ENCODE measurements at places on chromosomes 3 and 15.
A peak's percentile ranks its signal among the peaks of the same experiment; 100 is the strongest.

DNA sequence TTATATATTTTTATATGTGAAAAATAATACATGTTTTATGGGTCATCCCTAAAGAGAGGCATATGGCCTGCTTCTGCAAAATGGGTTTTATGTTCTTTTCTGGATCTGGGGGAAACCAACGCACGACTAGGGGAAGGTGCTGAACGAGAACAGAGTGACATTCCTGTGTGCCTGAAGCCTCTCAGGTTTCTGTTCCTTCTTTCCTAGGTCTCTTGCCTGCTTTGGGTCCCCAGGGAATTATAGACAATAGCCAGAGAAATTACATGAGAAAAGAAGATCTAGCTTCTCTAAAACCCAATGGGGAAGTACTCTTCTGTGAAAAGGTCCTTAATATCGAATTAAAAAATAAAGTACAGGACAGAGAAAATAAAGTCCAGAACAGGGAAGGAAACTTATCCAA, 66.5 kb downstream of the IGSF11 start:
- no peak for DNase-seq

GRCh38 chr3:100420885-100421284, 19.5 kb downstream of the LNP1 start:
- no peak for DNase-seq

DNA sequence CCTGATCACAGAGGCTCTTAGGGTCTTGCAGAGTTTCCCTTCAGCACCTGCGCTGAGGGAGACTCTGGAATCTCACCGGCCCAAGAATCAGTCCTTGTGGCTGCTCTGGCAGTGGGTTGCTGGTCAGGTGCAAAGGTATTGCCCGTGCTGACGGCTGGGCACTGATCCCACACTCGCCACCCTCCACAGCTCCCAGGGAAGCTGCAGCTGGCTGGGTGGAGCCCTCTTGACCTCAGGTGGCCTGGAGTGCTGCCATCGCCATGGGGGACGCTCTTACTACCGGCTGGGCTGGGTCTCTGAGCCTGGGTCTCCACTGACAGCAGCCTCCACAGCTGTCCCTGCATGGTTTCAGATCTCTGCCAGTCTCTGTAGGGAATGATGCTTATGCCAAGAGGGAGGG, 52.6 kb upstream of the EPHB3 start:
- no peak for DNase-seq

DNA sequence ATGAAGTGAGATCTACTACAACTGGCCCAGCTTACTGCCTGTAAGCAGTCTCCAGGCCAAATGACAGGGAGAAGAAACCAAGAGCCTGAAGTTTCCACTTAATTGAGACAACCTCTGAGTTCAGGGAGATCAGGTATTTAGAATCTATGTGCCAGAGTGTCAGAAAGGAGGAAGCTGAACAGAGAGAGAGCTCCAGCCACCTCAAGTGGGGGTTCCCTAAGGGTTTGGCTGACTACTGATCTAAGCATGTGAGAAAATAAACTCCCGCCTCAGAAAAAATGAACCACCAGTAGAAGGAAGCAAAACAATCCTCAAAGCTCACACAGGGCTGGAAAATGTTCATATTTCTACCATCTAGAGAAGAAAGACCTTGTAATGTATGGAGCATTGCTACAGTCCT, 25.0 kb downstream of the ADAM10 start:
- peak; percentile 83 for DNase-seq

- no peak for DNase-seq
Observed at GRCh38 chr15:39455471-39455991, 125.3 kb upstream of the THBS1 start.

DNA sequence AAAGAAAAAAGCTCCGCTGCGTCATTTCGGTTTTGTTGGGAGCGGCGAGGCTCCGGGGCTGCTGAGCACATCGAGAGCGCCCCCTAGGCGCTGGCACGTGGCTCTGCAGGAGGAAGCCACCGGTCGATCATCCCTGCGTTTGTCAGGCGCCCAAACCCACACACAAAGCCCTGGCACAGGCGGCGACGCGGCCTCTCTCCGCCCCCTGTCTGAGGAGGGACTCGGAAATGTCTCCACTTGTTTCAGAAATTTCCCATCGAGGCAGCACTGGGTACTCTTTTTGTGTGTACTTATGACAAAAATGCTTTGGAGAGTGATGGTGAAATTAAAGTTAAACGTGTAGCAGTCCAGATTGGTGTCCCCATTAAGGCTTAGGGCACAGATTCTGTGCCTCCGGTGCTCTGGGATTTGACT, 407.3 kb upstream of the ONECUT1 start:
- peak; percentile 82 for DNase-seq

DNA sequence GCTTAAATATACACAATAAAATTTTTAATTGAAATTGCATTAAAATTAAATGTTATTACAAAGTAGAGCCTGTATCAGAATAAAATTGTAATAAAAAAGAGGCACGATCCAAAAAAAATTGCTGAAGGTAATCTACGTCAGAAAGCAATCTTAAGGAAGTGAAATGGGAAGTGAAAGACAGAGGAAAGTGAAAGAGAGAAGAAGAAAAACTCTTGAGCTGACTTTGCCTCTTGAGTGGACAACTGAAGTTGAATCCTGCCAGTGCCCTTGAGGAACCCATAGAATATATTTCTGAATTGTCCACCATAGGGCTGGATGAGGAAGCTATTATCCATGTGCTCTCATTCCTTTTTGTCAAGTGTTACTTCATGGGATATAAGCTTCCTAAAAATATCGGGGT, 285.1 kb upstream of the STAC start:
- no peak for DNase-seq

GRCh38 chr3:31092748-31093589, 198.5 kb upstream of the GADL1 start:
- no peak for DNase-seq

DNA sequence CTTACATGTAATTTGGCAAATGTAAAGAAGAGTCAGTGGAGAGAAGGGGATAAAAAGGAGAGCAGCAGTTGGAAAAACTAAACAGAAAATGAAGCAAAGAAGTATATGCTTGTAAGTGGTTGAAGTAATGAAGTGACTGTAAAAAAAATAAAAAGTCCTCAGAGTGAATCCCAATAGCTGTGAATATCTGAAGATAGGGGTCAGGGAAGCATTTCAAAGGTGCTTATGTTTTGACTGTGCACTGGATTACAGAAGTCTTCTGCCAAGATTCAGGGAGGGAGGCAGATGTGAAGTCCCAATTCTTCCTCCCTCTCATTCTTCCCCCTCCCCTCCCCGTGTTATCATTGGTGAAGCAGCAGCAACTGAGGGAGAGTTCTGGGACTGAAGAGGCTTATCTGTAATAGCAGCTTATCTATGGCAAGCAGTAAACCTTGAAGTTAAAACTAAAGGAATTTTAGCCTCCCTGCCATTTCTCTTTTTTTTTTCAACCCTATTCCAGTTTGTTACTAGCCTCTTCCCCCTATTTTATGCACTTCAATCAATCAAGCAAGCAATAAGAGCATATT, 597.9 kb downstream of the IGSF11 start:
- DNase-seq, result no peak

- peak; percentile 40 for DNase-seq
Observed at GRCh38 chr3:172391592-172392302, 56.5 kb downstream of the GHSR start.

- no peak for DNase-seq
Observed at GRCh38 chr3:118466795-118467330, 567.8 kb downstream of the IGSF11 start.

- DNase-seq, result peak; percentile 58
Observed at GRCh38 chr3:113531826-113532697, at the start of gene SIDT1. SIDT1 (plus strand) TSS chr3:113532555; CDS start chr3:113533022, 467 bp downstream.

DNA sequence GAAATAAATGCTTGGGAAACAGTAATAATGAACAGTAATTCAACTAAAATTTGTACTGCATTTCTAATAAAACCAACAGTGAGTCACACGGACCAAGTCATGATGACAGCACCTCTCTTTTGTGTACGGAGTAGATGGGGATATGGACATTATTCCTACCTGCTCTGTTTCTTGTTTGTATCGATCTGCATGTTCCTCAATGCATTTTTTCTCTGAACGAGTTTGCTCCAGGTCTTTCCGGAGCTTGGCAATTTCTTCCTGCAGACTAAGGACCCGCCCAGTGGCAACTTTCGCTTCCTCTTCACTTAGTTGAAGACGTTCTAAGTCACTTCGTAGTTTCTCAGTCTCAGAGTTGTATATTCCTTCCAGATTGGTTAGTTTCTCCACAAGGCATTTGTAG, 74.4 kb upstream of the MYO5C start:
- DNase-seq, result no peak

DNA sequence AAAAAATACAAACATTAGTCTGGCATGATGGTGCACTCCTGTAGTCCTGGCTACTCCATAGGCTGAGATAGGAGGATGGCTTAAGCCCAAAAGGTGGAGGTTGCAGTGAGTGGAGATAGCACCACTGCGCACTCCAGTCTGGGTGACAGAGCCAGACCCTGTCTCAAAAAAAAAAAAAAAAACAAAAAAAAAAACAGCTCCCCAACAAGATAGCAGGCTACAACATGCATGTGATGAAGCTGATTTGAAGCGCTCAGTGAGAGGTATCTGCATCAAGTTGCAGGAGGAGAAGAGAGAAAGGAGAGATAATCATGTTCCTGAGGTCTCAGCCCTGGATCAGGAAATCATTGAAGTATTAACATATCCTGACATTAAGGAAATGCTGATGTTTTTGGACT, 608 bp upstream of the PPCDC start:
- no peak for DNase-seq

- DNase-seq, result no peak
Observed at GRCh38 chr15:45457220-45457619, 65.3 kb downstream of the SLC30A4 start.

DNA sequence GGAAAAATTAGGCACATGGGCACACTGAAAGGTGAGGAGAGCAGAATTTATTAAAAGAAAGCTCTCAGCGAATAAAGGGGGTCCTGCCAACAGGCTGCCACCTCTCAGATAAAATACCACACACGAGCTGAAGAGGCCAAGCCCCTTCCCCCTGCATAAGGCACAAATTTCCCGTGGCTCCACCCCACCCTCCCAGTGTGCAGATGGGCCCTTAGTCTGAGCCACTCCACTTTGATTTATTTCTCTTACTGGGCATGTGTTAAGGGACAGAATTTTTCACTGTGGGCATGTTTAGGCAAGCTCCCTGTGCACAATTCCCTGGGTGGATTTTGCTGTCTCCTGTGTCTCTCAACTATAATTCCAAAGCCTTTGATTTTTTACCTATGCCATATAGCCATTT, 409.8 kb downstream of the TBL1XR1 start:
- DNase-seq, result no peak

- DNase-seq, result no peak
Observed at GRCh38 chr15:95261546-95261945, 1030.2 kb downstream of the MCTP2 start.

DNA sequence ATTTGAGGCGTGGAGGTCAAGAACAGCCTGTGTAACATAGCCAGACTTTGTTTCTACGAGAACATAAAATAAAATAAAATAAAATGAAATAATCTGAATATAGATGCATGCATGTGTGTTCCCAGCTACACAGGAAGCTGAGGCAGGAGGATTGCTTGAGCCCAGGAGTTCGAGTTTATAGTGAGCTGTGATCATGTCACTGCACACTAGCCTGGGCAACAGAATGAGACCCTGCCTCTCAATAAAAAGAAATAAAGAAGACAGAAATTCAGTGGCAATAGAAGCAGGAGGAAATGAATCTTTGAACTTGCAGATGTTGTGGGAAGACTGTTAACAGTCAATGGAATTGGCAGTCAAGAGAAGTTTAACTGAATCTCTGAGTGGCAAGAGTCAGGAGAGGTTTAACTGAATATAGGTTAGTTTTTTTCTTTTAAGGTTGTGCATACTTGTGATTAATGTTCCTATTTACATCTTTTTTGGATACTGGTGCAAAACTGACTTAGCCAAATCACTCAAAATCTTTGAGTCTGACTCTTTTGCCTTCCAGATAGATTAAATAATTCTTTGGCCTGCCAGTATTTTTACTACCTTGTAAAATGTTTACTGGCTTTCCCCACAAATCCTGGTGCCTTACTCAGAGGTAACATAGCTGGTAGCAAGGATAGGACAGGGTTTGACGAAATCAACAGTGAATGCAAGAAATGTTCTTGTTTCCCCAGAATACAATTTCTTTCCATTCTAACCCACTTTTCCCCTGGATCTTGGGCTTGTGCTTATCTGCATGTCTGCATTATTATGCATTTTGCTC, 361.4 kb downstream of the PDCD6IP start:
- no peak for DNase-seq

- peak; percentile 39 for DNase-seq
Observed at GRCh38 chr3:10957976-10958749, 34.4 kb upstream of the SLC6A1 start.

DNA sequence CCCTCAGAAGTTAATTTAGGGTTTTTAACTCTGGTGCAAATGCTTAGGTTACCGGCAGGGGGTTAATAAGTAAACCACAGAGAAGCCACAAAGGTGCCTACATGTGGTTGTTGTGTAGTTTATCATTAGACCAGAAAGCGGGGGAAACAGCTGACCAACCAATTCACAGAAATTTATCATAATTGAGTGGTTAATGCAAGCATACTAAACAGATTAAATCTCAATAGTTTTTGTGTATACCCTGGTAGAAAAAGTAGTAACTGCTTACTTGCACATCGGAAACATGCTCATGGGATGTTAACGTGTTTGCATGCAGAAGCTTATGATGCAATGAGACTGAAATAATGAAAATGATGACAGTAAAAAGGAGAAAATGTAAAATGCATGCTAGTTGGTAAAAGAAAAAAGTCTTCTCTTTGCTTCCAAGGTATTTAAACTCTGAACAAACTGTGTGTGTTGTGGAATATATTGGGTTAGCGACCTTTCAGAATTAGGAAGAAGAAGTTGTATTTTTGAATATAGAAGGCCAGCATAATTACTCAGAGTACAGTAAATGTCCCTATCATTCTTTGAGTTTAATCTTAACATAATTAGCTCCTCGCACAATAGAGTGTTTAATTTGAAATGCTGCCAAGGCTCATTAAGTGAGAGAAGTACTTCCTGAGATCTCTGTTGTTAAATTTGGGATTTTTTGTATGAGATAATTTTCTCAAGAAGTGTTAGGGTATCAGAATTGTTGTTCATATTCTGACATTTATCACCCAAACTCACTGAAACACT, 316.2 kb downstream of the PTPRG start:
- DNase-seq, result peak; percentile 20

GRCh38 chr15:49037546-49037940, 8.7 kb downstream of the SECISBP2L start:
- no peak for DNase-seq
